CD4-positive, alpha-beta T cell treated with Interleukin-6 for 4 hours (primary cell): ENCODE measurements at places on chromosomes 2 and 18.

DNA sequence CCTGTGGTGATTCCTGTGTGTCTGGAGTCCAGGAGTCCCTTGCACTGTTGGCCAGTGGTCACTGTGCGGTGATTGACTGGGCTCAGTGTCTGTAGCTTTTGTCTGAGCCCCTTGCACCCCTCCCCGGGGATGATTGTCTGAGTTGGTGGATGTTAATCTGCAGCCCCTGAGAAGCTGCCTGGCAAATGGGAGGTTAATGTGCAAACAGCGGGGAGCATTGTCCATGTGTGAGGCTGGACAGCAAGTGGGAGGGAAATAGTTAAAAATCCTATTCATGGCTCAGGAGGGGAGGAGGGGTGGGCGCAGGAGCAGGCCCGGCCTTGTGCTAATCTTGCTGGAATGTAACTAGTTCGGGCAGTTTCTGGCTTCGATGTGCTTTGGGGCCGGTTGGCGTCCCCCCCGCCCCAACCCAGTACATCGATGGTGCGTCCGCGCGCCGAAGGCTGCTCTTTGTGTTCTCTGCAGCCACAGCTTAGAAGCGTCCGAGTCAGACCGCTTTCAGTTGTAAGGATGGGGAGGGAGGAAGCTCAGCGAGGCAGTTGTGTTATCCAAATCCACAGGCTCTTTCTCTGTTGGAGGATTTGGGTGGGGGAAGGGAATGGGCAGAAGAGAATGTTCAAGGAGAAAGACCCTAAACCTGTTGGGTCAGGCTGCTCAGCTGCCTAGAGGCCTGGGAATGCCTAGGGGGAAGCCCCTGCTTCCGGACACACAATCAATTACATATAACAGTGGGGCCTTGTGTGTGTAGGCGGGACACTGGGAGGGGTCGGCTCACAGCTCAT, 71.8 kb downstream of the TGOLN2 start:
- no peak for DNase-seq

GRCh38 chr18:76579301-76579695, 84.3 kb upstream of the ZNF516 start:
- DNase-seq: no peak

GRCh38 chr18:77203071-77203470, 46.6 kb upstream of the GALR1 start:
- no peak for DNase-seq

- DNase-seq: no peak
These were observed 61.7 kb downstream of the CYBRD1 start for GRCh38 chr2:171584001-171584400.

GRCh38 chr2:54456362-54456611, 160 bp downstream of the SPTBN1 start:
- DNase-seq: no peak

- DNase-seq: no peak
These were observed 134.4 kb upstream of the TPO start for GRCh38 chr2:1278861-1279260.

DNA sequence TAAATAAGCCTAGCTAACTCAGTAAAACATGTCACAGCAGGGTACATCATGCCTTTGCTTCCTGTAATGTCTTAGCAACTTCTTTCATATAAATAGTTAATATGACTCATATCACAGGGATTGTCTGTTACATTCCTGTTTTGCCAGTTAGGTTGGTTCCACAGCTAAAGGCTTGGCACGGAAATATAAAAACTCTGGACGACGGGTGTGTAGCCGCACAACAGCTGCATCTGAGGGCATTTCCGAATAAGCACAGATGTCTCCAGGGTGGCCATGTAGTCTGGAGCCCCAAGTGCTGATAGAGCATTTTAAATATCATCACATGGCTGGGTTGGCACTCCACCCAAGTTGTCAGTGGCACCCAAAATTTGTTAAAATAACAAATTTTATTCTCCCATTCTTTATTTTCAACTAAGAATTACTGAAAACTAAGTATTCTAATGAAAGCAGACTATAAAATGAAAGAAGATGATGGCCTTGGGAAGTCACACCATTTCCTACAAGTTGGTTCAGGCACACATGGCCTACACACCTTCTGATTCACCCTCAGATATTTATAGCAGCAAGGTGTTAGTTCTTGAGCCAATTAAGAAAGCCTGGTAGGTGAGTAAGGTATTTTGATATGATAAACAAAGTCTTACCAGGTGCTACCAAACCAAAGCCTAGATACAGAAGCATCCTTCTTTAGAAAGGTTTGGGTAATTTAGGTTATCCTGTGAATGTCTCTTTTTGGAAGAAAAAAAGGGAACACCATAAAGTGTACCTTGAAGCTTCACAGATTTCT, 61.8 kb upstream of the STK17B start:
- no peak for DNase-seq

DNA sequence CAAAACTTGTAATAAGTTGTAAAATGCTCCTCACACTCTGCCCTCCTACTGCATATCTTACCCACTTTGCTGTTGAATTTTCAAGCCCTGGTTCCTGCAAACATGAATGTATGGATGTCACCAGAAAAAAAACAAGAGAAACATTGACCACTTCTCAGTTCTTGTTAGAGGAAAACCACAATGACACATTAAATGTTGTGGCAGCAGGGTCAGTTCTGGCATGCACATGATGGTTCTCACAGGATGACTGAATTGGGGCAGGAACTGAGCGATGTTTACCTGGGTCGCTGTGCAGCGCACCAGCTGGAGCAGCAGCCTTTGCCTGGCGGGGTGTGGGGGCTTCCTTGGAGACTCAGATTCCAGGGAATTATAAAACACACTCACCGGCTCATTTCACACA, 14.0 kb upstream of the PRKCE start:
- DNase-seq: no peak

GRCh38 chr2:196718419-196719109, 79.0 kb downstream of the CCDC150 start:
- no peak for DNase-seq

DNA sequence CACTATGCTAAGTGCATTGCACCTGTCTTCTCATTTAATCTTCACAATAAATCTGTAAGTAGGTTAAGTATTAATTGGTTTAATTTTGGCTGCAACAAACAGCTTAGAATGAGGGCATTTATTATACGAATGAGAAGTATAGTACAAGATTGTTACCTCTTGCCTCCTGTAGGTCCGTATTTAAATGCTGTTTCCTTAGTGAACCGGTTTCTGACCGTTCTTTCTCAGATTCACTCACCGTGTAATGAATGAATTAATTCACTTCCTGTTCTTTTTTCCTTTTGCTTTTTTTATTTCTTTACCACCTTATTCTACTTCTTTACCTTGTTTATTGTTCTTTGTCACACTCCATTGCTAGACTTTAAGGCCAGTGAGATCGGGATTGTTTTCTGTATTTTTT, 153.8 kb upstream of the RASGRP3 start:
- no peak for DNase-seq

DNA sequence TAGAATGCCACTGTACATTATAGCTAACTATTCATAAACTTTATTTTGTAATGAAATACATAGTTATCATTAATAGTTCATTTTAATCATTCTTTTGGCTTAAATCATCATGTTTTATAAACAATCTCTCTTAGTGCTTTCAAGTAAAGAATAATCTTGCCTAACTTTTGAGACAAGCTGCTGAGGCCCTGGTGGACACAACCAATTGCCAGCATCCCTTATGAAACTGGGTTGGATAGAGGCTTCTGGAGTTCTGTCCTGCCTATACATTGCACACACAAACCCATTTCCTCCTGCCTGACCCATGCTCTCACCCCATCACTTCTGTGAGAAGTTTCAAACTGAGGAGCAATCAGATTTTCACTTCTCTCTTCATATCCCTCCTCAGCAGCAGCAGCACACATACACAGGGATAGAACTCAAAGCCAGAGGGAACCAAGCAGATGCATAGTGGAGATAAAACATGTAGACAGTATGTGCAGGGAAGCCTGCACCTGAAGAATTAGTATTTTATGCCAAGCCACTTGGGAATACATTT, 450.0 kb upstream of the SLC14A2 start:
- no peak for DNase-seq

GRCh38 chr2:44731505-44731904, 210.0 kb upstream of the SIX3 start:
- no peak for DNase-seq

DNA sequence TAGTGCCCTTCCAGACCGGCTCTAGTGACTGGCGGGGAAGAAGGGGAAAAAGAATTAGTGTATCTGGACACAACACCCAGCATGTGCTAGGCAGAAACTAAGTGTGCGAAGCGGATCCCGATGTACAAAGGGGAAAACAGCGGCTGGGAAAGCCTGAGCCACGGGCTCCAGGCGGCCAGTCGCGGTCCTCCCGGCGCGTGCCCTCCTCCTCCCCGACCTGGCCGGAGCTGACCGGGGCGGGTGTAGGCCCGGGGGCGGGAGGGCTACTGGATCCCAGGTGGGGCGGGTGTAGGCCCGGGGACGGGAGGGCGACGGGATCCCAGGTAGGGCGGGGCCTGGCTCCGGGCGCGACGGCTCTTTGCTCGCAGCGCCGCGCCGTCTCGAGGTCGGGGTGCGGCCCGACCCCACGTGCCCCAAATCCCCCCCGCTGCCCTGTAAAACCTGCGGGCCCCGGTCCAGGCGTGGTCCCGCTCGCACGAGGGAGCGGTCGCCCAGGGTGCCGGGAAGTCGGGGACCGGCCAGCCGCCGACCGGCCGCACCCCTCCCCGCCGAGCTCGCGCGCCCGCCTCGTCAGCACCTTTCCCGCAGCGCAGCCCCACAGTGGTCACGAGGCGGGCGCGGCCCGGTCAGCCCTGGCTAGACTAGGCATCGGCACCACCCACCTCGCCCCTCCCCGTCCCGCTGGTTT, 48.8 kb downstream of the C2orf42 start:
- DNase-seq: peak; percentile 73

- no peak for DNase-seq
These were observed 149.9 kb downstream of the GFPT1 start for GRCh38 chr2:69237070-69237670.

- no peak for DNase-seq
These were observed 76.9 kb downstream of the TWIST2 start for GRCh38 chr2:238924796-238925195.

- DNase-seq: no peak
These were observed 96.5 kb downstream of the MYT1L start for GRCh38 chr2:2234398-2235195.

DNA sequence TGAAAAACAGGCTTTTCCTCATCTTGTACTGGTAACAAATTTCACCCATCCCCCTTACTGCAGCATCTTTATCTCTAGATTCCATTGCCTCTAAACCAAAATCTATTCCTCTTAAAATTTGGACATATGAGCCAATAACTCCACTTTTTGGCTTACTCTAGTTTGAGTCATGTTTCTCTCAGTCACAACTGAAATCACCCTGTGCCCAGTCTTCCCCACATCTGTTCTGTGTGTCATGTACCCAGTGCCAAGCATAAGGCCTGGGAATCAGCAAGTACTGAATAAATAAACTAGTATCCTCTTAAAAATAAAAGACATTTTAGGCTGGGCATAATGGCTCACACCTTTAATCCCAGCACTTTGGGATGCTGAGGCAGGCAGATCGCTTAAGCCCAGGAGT, 20.8 kb upstream of the CHN1 start:
- DNase-seq: no peak

DNA sequence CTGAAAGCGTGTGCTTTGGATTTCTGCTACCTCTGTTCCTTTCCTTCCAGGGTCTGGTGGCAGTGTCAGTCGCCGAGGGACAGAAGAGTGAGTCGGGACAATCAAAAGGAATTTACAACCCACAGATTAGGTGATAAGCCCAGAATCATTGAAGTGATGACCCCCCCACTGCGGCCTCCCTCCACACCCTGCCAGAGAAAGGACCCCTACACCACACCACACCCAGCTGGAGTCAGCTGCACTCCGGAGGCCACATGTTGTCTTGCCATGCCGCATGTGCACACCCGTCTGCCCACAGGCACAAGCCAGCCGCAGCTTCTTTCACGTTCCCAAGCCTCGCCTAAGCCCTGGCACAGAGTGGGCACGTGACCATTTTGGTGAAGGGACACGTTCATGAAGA, 366.8 kb upstream of the SALL3 start:
- DNase-seq: no peak

- no peak for DNase-seq
These were observed 28.9 kb downstream of the LPIN2 start for GRCh38 chr18:2984091-2984490.

DNA sequence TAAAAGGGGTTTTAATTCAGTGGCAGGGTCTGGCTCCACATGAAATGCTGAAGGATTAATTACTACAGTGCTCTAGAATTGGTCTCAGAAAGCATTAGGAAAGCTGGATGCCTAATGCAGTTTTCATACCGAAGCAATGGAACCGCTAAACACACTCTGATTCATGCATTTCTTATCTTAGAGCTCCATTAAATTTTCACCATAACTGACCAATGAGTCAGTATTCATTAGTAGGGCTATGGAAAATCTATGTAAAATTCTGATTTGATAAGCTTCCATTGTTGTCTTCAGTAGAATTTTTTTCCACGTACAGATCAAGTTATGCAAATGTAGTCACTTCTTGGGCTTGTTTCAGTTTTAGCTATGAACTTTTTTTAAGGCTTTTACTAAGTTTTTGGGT, 359.9 kb downstream of the ARHGAP15 start:
- no peak for DNase-seq

GRCh38 chr2:10412380-10412779, 35.7 kb downstream of the ODC1 start:
- DNase-seq: peak; percentile 21

DNA sequence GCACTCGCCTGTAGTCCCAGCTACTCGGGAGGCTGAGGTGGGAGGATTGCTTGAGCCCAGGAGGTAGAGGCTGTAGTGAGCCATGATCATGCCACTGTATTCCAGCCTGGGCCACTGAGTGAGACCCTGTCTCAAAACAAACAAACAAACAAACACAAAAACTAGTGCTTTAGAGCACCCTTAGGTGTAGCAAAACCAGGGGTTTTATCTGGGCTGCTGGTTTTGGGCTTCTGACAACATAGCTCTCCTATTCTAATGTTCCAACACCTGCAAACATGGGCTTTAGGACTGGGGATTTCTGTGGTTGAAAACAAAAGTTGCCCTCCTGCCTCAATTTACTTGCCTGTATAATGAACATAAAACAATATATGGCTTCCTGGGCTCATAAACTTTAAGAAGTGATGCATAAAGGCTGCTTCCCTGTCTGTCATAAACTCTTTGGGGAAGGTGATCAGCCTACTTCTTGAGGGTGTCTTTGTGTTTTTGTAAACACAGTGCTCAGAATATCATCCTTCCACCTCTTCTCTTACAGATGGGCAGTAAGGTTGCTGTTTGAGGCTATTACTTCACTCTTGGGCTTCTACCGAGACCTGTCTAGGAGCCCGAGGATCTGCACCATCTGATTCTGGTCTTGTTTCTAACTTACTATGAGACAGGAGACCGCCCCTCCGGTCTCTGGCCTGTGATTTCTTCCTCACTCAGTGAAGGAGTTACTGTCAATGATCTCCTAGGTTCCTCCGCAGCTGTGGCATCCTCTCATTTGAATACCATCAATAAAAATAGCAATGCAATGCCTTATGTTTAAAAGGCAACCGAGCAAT, 246.5 kb downstream of the MYCN start:
- DNase-seq: no peak

- no peak for DNase-seq
These were observed 69.1 kb downstream of the PDK1 start for GRCh38 chr2:172624996-172625395.
